ENCODE measurements at places on chromosomes 7 and 10.

DNA sequence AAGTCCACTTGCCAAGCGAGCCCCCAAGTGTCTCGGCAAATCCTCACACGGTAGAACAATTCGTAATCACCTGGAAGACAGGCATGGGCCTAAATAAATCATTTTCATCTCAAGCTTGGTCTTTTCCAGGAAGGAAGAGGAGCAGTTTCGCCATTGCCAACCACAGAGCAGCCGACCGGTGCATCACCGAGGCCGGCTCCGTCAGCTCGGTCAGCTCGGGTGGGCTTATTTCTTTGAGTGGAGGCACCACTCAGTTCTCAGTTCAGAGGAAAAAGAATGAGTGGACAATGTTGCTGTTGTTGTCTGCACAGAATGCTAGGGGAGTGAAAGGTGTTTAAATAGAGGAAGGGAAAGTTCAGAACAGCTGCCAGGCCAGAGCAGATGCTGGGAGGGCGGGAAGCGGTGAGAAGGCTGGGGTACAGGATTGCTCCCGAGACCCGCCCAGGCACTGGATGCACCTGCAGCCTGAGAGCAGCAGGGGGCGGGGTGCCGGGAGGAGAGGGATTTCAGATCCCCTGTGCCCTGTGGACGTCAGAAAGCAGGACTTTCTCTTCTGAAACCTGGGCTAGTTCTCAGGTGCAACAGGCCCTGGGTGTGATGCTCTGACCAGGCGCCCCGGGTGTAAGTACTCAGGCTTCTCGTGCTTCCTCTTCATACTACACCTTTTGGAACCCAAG, 17.7 kb upstream of the IGFBP3 start:
- DNase-seq = no peak

GRCh38 chr10:30821994-30822692, 192.6 kb upstream of the LYZL2 start:
- DNase-seq = no peak

DNA sequence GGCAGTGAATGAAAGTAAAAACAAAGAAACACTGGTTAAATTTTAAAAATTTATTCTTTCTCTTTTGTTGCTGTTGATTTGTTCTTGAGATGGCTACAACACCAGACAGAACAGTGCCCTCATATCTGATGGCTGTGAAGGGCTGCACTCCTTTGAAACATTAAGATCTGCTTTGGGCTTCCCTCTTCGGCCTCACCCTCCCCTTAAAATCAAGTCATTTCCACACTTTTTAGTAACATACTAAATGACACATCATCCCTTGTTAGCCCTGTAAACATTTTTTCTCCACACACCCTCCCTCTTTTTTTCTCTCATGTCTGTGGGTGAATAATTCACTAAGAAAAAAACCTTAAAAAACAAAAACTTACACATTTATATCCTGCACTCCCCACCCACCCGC, 16.4 kb downstream of the IRF5 start:
- DNase-seq = no peak

DNA sequence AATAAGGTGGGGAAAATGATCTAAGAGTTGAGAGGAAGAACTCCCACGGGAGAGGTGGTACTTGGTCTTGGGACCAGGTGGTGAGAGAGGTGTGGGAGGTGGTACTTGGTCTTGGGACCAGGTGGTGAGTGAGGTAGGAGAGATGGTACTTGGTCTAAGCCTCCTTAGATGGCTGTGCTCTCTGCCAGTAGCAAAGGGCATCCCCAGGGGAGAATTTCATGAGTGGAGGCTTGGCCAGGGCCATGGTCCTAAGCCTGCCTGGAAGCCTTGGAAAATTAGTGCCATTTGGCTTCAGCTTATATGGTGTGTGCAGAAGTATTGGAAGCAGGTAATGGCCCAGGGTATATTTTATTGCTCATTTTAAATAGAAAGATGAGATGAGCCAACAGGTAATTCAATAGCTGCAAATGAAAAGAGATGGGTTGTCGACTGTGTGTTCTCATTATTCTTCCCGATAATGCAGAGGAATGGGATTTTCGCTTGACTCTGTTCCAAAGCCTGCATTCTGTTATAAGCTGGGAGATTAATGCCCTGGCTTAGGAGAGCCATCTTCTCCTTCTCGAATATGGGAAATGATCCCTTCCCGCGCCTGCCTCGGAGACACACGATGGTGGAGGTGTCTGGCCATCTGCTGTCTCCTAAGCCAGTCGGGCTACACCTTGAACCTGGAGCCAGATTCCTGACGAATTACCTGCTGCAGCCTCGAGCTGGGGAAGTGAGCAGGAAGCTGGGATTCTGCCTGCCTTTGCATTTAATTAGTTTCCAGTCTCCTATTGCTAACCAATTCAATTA, 287.8 kb downstream of the GALNT17 start:
- DNase-seq = no peak

GRCh38 chr10:127194111-127194510, 2.3 kb downstream of the INSYN2A start:
- DNase-seq = no peak

- DNase-seq = no peak
These were observed 118.7 kb upstream of the NEBL start for GRCh38 chr10:21015851-21016250.

- no peak for DNase-seq
These were observed 133.7 kb upstream of the CTBP2 start for GRCh38 chr10:125294109-125294508.

DNA sequence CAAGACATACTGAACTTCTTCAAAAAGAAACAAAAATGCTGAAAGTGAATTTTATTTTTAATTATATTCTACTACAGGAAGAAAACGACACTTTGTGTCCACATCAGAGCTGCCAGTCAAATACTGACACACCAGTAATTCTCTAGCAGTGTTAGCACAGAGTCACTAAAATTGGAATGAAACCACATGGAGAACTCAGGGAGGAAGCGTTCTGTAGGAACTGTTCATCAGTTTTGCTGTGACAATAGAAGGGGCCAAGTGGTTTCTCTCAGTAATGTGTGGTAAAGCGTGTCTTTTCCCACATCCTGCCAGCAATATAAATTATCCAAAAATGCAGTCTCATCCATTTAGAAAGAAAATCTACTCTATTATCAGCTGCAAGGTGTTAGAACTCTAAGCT, 683.3 kb downstream of the GRM8 start:
- DNase-seq = no peak

DNA sequence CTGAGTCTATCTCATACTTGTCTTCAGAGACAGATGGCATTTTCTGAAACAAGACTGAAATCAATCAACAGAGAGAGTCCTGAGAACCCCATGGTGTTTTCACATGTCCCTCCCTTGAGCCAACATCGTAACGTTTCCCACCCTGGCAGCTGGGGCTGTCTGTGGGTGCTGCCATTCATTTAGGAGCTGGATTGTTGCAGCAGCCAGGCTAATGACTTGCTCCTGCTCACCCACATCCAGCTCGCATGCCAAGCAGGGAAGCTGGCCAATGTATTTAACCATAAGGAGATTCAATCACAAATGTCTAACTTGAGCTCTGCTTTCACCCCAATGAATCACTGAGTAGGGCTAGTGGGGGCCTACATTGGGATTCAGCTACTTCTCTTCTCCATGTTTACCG, 146.1 kb downstream of the ADRA2A start:
- no peak for DNase-seq

DNA sequence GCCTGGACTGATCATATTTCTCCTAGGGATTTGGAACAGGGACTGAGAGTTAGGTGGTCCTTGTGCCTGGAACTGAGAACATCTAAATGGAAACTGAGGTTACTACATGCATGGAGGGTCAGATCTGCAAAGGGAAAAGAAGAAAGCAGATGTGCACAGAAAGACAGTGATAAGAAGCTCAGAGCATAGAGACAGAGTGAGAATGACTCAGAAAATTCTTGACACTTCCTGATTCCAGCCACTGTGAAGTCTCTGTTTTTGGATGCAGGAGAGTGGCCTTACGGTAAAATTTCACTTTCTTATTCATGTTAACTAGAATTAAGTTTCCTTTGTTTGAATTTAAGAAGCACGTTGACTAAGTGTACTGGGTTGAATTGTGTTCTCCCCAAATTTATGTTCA, 241.7 kb downstream of the TMEM26 start:
- no peak for DNase-seq

DNA sequence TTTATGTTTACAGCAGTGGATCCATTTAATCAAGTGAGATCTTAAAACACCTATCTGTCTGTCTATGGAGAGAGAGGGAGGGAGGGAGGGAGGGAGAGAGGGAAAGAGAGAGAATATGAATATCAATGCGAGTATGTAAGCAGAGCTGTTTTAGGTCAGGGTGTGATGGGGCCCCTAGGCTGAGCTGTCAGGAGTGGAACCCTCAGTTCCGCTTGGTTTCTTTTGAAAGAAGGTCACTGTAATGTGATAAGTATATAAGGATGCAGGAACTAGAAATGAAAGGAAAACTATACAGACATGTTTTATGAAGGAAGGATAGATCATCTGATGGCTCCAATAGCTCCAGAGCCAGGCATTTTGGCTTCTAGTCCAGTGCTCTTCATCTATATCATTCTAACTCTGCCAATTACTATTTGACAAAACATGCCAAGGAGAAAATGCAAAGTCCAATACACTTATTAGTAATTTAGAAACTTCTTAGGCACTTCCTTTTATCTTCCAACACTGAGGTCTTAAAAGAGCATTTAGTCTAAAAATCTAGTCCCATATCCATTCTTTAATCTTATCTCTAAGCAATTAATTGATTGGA, 70.3 kb downstream of the NRCAM start:
- DNase-seq = no peak

- DNase-seq = no peak
These were observed 198.8 kb upstream of the YAE1 start for GRCh38 chr7:39367451-39367850.

DNA sequence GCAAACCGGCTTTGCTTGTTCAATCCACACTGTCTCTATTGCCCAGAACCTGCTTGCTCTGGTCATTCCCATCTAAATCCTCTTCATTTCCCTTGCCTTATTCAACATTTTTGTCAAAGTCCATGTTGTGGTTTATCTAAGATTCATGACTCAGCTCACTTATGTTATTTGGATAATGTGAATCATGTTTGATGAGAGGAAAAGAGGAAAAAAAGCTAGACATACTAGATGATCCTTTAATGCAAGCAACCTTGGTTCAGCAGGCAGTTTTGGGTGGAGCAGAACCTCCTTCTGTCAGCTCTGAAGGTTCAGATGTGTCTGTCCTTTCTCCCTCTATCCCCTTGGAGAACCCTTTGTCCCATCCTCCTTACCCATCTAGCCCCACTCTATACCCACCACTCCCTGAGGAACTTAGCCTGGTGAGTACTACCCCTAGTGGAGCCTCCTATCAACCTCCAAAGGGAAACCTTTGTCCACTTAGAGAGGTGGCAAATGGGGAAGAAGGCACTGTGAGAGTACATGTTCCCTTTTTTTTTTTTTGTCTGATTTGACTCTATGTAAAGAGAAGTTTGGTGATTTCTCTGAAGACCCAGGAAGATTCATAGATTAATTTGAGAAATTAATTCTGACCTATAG, 2.1 kb upstream of the SAMD9L start:
- no peak for DNase-seq

- no peak for DNase-seq
These were observed 19.9 kb upstream of the CCNY start for GRCh38 chr10:35316218-35316967.

DNA sequence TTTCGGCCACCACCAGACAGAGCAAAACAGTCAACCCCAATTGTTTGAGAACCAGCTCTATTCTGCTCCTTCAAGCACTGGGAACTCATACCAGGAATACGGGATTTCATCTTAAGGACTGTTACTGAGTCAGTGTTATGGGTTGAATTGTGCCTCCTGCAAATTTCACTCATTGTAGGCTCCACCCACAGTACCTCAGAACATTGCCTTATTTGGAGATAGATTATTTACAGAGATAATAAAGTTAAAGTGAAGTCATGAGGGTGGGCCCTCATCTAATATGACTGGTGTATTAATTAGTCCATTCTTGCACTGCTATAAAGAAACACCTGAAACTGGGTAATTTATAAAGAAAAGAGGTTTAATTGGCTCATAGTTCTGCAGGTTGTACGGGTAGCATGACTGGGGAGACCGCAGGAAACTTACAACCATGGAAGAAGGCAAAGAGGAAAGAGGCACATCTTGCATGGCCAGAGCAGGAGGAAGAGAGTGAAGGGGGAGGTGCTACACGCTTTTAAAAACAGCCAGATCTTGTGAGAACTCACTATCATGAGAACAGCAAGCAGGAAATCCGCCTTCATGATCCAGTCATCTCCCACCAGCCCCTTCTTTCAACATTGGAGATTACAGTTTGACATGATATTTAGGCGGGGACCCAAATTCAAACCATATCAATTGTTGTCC, 14.3 kb upstream of the ZNF248 start:
- no peak for DNase-seq

DNA sequence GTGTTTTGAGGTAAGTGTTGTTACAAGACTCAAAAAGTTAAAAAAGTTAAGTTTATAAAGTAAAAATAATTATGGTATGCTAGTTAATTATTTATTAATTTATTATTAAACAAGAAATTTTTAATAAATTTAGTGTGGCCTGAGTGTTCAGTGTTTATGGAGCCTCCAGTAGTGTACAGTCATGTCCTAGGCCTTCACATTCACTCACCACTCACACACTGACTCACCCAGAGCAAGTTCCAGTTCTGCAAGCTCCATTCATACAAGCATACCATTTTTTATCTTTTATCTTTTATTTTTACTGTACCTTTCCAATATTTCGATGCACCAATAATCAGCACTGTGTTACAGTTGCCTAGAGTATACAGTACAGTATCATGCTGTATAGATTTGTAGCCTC, 381.2 kb upstream of the MGMT start:
- DNase-seq = no peak

DNA sequence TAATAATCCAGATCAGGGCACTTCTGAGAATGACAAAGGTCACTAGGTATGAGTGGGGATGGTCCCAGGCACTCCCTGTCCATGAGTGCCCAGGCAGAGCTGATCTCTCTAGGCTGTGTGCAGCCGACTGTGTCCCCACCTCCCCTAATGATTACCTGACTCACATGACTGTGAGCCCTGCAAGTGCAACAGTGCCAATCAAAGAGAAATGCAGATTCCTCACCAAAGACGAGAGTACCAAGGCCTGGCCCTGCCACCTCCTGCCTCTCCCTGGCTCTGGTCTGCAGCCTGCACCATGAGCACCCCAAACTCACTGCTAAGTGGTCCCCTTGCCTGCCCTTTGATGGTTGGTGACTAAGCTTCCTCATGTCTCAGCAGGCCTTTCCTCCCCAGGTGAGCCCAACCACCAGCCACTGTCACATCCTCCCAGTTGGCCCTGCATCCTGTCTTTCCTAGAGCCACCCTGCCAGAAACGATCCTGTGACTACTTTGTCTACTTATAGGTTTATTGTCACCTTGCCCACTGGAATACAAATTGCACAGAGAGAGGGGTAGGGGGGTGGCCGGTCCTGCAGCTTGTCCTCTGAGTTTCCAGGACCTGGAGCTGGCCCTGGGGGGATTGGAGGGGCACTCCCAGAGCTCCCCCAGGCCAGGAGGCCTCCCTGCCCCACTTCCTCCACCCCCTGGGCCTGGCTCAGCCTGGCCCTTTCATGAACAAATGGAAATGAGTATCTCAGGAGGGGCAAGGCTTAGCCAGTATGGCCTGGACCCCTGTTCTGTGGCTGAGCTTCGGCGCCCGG, 22.4 kb upstream of the GDF10 start:
- DNase-seq = no peak

- DNase-seq = no peak
These were observed 51.7 kb upstream of the PODXL start for GRCh38 chr7:131608116-131608500.

Data from stimulated activated CD4-positive, alpha-beta T cell treated with anti-CD3 and anti-CD28 coated beads, Interleukin-15, amount 100 ng/mL, for 1 hour (primary cell).